Activated T-cell treated with anti-CD3 and anti-CD28 coated beads for 48 hours (primary cell): ENCODE measurements at places on chromosomes 11 and 22.

DNA sequence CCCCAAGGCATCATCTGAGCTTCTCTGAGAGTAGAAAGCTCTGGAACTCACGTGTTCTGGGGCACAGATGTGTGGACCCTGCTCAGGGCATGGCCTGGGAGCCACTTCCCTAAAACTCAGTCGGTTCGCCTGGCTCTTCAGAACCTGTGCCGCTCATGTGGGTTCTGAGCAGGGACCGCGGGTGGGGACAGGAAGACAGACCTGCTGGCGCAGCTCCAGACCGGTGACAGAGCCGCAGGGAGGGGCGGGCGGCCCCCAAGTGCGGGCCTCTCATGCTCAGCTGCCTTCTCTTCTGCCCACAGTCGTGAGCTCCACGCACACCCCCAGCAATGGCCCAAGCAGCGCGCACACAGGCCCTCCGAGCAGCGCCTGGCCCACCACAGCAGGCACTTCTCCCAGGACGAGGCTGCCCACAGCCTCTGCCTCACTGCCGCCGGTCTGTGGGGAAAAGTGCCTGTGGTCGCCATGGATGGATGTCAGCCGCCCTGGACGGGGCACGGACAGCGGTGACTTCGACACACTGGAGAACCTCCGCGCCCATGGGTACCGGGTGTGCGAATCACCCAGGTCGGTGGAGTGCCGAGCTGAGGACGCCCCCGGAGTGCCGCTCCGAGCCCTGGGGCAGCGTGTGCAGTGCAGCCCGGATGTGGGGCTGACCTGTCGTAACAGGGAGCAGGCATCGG is 24.2 kb downstream of the MUC5AC start:
- DNase-seq = no peak

- DNase-seq = no peak
Measured at GRCh38 chr11:68584991-68585524, 99.3 kb upstream of the GAL start.

GRCh38 chr22:44422746-44423380 is 75.2 kb downstream of the RTL6 start:
- DNase-seq = no peak

GRCh38 chr11:65308281-65308891 is 6.3 kb upstream of the CDC42EP2 start:
- DNase-seq = no peak

- no peak for DNase-seq
Measured at GRCh38 chr11:103897160-103897936, 139.1 kb upstream of the DDI1 start.

DNA sequence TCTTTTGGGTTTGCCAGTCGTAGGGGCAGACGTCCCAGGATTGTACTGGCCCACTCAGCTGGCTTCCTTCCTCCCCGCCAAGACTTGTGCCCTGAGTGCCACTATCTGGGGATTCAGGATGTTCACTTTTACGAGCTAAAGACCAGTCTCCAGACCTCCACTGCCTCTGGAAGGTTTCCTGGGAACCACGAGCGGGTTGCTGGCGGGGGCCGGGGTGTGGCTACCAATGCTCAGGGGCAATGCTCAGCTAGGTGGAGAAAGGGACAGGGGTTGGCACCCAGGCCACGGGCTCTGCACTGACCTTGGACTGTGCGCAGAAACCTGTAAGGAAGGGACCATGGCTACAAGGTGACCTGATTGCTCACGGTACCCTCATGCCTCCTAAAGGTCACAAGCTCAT is 2.2 kb downstream of the NEFH start:
- no peak for DNase-seq

GRCh38 chr22:34416022-34416860 is 496.0 kb upstream of the LARGE1 start:
- DNase-seq = no peak

DNA sequence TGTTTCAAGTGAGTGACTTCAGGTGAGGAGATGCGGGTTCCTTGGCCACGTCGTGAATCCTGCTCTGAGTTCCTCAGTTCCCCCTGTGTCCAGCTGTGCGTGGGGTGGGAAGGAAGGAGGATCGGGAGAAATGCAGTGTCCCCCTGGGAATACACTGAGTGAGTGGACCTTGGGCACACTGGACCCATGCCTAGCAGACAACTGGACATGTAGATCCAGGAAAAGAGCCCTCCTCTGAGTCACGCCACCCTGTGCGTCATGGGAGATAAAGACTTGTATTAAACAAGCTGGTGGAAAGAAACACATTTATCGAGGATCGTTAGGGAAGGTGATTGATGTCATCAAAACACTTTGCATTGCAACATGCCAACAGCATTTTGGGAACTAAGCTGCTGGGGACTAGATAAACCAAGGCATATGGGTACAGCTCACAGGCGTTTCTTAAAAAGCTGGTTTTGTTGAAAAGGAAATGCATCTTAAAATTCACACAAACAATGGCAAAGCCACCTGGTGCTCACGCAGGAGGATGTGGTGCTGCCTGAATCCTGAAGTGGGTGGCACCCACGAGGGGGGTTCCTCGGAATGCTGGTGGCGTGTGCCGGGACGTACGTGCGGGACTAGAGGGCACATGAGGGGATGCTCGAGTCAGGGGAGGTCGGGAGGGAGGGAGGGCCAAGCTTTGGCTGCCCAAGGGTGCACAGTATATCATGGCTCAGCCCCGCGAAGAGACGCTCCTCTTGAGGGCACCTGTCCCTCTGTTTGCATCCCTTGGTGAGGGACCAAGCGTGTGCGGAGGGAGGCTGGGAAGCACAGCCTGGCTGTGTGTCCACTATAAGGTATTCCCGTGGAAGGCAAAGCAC is 303.5 kb downstream of the TBC1D22A start:
- no peak for DNase-seq

- DNase-seq = no peak
Measured at GRCh38 chr22:30483169-30483568, 11.4 kb upstream of the SEC14L3 start.

DNA sequence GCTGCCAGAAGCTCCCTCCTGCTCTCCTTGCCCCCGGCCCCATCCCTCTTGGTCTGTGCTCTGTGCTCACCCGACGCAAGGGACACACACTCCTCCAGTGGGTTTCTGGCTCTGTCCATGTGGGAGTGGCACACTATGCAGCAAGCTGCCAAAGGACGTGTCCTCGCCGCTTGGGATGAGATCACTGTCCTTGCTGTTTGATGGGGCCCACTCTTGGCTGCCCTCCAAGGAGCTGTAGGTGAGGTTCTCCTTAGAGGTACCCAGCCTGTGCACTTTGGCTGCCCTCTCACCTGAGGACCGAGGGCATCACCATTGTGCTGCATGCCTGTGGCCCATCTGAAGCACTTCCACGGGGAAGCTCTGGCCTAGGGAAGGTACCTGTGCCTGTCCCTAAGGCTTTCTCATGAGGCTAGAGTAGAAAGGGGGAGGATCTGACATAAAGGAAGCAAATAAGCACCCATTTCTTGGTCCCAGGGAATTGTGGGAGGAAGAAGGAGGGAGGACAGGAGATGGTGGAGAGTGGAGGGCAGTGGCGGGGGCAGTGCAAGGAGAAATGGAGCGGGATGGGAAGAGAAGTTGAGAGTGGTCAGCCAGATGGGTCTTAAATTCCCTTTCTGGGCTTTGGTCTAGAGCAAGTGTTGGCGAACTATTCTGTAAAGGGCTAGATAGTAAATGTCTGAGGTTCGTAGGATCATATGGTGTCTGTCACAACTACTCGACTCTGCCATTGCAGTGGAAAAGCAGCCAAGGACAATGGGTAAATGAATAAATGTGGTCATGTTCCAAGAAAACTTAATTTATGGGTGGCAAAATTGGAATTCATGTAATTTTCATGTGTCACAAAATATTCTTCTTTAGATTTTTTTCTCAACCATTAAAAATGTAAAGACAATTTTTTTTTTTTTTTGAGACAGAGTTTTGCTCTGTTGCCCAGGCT is 47.0 kb upstream of the AMPD3 start:
- DNase-seq = no peak

- DNase-seq = no peak
Measured at GRCh38 chr11:79437981-79438630, 2.7 kb downstream of the TENM4 start.

GRCh38 chr11:114972105-114972504 is 293.8 kb downstream of the NXPE2 start:
- no peak for DNase-seq

GRCh38 chr11:122721201-122721963 is 65.9 kb downstream of the UBASH3B start:
- DNase-seq = no peak

GRCh38 chr11:11027288-11027687 is 169.4 kb upstream of the ZBED5 start:
- no peak for DNase-seq
